NCI-H526 treated with DMSO at 0.1 percent for 48 hours (cell line): ENCODE measurements at places on chromosomes 5 and 9.

DNA sequence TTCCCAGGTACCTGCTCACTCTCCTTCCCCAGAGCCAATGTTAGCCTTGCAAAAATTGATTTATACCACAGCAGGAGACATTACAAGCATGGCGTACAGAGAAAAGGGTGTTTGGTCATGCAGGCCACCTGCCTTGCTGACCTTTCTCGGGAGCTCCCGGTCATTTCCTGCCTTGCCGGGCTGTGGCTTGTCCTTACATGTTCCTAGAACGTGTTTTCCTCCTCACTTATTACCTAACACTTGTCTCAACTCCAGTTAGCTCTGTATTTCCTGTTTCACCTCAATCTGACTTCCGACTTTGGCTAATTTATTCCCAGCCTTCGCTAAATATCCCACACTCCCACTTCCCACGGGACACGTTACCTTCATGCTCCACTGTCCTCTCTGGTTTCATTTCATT is 282.5 kb downstream of the ICE1 start:
- DNase-seq, result no peak

DNA sequence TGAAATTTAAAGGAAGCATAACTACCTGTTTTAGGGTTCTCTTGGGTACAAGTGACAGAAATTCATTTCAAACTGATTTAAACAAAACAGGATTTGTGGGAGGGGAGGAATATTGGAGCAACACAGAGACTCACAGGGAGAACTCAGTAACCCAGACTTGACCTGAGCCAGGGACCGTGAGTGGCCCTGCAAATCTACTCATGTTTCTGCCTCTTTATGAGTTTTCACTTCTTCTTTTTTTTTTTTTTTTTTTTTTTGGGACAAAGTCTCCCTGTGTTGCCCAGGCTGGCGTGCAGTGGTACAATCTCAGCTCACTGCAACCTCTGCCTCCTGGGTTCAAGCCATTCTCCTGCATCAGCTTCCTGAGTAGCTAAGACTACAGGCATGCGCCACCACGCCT is 405.6 kb upstream of the ZNF608 start:
- DNase-seq, result no peak

- no peak for DNase-seq
Measured at GRCh38 chr5:83498585-83498984, 27.0 kb downstream of the VCAN start.

- DNase-seq, result no peak
Measured at GRCh38 chr9:129776938-129777768, 24.3 kb upstream of the PTGES start.

- DNase-seq, result no peak
Measured at GRCh38 chr5:77842243-77842642, 66.1 kb upstream of the TBCA start.

- no peak for DNase-seq
Measured at GRCh38 chr9:9229269-9229668, 1383.5 kb downstream of the PTPRD start.

DNA sequence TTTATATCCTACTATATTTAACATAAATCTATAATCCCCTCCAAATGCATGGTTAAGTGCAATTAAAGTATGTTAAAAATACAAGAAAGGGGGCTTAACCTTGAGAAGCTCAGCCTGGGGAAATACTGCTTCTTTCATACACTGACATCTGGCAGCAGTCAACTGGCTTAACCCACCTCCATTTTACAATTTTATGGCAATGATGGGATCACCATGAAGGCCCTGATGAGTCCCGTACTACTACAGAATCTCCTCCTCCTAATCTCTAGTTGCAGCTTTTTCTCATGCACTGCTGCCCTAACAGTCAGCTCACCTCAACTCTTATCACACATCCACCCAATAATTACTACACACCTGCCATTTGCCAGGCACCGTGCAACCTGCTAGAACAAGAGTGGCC is 40.9 kb downstream of the ZNF608 start:
- DNase-seq, result no peak

- DNase-seq, result no peak
Measured at GRCh38 chr5:32559411-32559810, 25.9 kb upstream of the SUB1 start.

GRCh38 chr5:151660616-151661495 is 25.9 kb downstream of the SPARC start:
- no peak for DNase-seq

DNA sequence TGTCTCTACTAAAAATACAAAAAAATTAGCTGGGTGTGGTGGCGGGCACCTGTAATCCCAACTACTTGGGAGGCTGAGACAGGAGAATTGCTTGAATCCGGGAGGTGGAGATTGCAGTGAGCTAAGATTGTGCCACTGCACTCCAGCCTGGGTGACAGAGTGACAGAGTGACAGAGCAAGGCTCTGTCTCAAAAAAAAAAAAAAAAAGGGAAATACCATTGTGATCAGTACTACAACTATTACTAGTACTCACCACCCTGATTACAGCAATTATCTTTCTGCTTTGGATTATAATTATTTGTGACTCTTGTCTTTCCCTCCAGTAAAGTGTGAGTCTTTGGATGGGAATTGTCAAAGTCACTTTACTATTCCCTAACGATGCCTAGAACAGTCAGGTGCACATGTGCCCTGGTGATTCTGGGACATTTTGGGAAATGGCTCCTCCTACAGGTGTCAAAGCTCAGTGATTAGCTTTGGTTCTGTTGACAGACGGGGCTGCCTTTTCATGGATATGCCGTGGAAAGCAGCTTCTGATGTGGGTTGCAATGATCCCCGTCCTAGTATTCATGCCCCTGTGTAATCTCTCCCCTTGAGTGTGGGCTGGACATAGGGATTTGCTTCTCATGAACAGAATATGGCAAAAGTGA is 31.8 kb upstream of the FRRS1L start:
- DNase-seq, result no peak

DNA sequence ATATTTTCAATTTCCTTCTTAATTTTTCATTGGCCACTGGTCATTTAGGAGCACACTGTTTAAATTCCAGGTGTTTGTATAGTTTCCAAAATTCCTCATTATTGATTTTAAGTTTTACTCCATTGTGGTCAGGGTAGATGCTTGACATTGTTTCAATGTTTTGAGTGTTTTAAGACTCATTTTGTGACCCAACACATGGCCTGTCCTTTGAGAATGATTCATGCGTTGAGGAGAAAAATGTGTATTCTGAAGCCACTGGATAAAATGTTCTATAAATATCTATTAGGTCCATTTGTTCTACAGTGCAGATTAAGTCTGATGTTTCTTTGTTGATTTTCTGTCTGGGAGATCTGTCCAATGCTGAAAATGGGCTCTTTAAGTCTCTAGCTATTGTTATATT is 24.4 kb upstream of the FNIP1 start:
- no peak for DNase-seq

DNA sequence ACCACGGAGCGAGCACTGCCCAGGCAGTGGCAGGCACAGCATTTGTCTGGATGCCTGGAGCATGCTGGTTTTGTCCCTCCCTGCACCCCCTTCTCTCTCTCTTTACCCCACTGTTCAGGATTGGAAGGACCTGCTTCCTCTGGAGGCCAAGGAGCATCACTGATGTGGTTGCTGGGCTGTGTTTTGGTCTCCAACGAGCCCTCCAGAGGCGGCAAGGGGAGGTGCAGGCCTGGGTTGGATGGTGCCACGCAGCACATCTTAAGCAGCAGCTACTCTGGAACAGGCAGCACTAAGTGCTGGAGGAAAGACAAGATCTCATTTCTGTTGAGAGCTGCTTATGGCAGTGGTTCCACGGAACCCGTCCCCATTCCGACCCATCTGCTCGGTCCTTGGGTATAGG is 139.6 kb downstream of the CMYA5 start:
- DNase-seq, result no peak

- no peak for DNase-seq
Measured at GRCh38 chr5:9622971-9623421, 7.2 kb downstream of the TAS2R1 start.

DNA sequence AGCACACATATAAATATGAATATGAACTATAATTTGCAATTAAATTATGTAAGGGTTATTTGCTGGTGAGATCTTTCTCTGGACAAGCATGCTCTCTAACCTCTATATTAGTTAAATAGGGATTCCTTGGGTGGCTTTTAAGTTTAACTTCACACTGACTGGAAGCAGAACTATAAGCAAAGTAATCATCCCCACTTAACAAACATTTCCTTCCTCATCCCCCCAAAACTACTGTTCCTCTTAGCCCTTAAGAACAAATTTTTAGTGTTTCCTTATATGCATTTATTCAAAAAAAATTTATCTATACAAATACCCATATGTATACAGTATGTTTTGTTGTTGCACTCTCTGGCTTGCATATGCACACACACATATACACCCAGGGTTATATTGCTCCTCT is 512.1 kb upstream of the MEF2C start:
- DNase-seq, result no peak

GRCh38 chr9:1207686-1208085 is 157.5 kb downstream of the DMRT2 start:
- no peak for DNase-seq
